ENCODE measurements at places on chromosomes 6 and 20.

DNA sequence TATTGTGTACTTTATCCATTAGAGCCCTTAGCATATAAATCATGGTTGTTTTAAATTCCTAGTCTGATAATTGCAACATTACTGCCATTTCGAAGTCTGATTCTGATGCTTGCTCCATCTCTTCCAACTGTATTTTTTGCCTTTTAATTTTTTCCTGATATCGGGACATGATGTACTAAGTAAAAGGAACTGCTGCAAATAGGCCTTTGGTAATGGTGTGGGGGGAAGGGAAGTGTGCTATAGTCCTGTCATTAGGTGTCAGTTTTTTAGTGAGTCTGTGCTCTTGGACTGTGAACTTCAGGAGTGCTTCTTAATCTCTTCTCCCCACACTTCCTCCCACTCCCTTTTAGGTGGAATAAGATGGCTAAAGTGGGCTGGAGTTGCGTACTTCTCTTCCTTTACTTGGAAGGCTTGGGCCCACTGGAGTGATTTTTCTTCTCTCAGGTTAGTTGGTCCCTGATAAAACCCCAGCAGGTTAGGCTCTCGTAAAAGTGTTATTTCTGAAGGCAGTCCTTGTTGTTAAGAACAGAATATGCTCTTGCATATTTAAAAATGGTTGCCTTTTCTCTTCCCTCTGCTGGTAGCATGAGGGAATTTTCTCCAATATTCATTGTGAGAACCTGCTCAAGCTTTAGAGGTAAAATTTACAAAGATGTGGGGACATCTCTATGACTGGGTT lies 18.1 kb downstream of the STXBP5 start:
- no peak for DNase-seq

- DNase-seq, result no peak
These were observed 3.5 kb downstream of the MCM9 start for GRCh38 chr6:118931436-118931835.

DNA sequence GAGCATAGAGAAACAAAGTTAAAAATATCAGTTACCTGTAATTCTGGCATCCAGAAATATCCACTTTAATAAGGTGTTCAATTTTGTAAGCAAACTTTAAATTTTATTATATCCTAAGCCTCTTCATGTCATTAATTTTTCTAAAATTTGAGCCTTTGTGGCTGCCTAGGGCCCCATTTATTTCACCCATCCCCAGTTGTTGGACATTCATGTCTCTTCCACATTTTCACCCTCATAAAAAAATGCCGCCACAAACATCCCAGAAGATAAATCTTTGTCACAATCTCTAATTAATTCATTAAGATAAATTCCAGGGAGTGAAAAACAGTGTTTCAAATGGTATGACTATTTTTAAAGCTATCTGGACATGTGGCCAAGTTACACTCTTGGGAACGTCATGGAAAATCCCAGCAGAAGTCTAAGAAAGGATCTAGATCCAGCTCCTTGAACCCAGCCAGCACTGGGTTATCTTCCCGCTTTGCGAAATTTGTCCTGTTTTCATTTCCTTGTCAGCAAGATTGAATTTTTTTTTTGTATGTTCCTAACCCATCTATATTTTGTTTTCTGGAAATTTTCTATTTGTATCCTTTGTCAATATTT lies 97.2 kb downstream of the TMEM242 start:
- DNase-seq, result no peak

- DNase-seq, result no peak
These were observed 862 bp upstream of the TFAP2C start for GRCh38 chr20:56628015-56628872.

DNA sequence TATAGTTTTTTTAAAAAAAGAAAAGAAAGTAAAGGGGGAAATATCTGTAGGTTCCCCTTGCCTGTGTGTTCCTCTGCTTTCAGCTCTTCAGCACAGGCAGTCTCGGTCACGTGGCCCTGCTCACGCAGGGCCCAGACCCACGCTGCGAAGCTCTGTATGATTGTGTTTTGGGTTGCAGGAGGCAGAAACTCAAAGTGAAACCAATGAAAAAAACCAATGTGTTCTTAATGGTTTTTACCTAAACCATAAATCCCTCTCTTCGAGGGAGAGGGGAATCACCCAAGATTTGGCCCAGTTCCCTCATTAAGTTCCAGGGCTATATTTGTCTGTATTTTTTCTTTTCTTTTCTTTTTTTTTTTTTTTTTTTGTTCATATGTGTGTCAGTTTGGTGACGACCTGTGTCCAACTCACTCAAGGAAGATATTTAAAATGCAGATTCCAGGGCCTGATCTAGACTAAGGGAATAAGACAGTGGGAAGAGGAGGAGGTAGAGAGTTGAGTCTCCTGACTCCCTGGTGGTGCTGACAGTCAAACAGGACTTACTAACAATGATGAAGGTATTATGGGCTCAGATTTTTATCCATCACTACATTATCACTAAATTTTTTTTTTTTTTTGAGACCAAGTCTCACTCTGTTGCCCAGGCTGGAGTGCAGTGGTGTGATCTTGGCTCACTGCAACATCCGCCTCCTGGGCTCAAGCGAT lies 33.8 kb upstream of the RREB1 start:
- DNase-seq, result no peak

DNA sequence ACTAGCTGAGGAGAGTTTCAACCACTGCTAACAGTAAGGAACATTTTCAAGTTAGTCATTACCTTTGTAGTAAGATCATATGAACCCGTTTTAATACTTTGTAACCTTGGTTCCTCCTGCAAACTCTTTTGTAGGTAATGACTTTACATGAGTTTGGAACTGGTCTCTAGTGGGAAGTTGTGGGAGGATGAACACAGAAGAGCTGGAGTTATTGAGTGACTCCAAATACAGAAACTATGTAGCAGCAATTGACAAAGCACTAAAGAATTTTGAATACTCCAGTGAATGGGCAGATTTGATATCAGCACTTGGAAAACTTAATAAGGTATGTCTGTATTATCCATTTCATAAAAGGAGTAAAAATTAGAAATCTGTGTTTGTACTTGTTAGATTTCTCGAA lies 29.3 kb downstream of the DOP1A start:
- DNase-seq, result no peak

DNA sequence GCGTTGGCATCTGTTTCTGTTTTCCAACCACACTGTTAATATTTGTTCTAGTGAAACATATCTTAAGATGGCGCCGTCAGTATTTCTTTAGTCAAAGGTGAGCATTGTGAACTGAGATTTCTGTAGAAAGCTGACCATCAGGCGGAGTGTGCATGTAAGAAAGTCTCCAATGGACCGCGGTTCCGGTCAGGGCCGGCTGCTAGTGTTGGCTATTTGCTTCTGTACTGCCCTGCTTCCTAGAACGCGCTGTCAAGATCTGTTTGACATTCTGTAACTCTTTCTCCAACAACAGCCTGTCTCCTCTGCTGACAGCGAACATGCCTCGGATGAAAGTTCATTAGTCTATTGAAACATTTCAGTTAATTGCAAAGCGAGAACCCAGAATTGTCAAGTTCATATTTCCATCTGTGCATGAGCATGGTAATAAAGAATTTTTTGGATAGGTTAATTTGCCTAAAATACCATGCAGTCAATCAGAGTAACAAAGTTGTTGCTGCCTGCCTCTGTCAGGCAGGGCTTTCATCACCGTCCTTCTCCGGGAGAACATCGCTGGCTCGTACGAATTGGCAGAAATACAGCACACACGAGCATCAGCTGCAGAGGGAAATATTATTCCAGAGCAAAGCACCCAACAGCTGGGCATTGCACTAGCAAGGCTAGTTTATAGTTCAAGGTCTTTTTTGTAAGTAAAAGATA lies 369.1 kb downstream of the CDH4 start:
- DNase-seq, result no peak

- no peak for DNase-seq
These were observed 58.4 kb upstream of the ARID1B start for GRCh38 chr6:156718647-156719394.

DNA sequence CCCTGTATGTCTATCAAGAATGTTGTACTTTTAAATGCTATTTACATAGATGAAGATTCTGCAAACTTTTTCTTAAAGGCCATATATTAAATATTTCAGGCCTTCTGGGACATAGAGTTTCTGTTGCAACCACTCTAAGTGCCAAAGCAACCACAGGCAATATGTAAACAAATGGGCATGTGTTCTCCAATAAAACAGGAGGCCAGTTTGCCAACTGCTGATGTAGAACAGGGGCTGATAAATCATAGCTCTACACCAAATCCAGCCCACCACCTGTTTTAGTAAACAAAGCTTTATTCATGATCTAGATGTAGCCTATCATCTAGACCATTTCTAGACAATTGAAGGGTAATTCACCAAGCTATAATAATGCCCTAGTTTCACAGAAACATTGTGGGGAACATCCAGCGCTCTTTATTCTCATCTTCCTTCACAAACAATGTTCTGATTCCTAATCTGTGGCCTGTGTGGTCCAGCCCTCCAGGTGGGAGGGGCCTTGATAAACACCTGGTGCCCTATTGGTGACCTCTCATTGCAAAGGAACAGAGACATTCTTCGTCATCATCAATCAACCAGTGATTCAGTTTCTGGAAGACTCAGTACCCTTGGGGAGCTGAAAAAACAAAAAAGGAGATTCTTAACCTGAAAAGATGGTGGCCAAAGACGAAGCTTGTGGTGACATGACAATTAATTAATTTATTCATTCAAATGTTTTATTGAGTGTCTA lies 80.2 kb downstream of the PREP start:
- DNase-seq, result no peak

DNA sequence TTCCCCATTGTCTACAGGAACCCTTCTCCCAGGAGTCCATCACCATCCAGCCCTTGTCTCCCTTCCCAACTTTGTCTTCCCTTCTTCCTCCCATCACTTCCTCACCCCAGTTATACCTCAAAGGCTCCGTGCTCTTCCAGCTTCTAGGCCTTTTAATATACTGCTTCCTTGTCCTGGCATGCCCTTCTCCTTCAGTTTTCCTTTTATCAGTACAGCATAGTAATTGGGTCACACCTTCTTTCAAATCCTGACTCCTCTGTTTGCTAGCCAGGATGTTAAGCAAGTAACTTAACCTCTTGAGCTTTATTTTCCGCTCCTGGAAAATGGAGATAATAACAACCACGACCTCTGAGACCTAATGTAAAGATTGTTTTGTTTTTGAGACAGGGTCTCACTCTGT lies 54.9 kb upstream of the PNRC1 start:
- DNase-seq, result no peak

GRCh38 chr6:12748411-12748810 lies 31.8 kb downstream of the PHACTR1 start:
- no peak for DNase-seq

DNA sequence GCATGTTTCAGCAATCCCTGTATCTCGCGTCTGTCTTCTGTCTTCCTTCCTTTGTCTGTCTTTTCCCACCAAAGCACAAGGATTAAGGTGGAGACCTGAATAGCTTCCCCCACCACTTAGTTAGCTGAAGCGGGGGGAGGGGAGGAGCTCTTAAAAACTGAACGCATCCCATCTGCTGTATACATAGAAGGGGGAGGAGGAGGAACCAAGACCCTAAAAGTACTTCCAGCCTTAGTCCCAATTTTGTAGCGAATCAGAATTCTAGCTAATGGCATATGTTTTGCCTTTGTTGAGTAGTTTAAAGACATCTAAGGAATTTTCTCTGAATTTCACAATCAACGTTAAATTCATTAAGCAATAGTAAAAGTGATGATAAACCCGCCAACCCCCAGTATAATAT lies 47.9 kb downstream of the GNAS start:
- DNase-seq, result no peak

Measured in stimulated activated CD8-positive, alpha-beta memory T cell treated with anti-CD3 and anti-CD28 coated beads, Interleukin-7, amount 100 ng/mL, for 1 hour (primary cell).